ENCODE measurements at places on chromosomes 6 and 20. TPM values are rescaled to one million over a fixed set of nuclear protein-coding genes. Genes with fewer than 3 reads are reported as not detected.
A peak's percentile ranks its signal among the peaks of the same experiment; 100 is the strongest.

DNA sequence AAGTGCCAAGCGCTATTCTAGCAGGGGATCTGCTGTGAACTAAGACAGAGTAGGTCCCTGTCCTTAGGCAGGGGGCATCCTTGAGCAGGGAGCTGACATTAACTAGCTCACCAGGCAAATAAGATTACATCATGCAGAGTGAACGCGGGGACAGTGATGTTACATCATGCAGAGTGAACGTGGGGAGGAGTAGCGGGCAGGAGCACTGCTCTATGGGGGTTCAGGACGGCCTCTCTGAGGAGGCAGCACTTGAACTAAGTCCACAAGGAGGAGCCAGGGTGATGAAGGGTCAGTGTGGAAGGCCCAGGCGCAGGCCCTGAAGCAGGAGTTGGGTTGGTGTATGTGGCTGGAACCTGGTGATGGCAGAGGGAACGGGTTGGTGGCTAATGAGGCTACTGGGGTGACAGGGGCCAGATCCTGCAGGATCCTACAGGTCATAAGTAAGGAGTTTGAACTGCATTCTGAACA lies 38.7 kb downstream of the KAT14 start:
- no peaks in the 10 kb centered on the region for H3K36me3 ChIP-seq
- DNase-seq: no peak
- no peak overlapping the region for H3K4me3 ChIP-seq
- no peak overlapping the region for H3K27ac ChIP-seq
- H3K27me3 ChIP-seq: no peaks in the 10 kb centered on the region

DNA sequence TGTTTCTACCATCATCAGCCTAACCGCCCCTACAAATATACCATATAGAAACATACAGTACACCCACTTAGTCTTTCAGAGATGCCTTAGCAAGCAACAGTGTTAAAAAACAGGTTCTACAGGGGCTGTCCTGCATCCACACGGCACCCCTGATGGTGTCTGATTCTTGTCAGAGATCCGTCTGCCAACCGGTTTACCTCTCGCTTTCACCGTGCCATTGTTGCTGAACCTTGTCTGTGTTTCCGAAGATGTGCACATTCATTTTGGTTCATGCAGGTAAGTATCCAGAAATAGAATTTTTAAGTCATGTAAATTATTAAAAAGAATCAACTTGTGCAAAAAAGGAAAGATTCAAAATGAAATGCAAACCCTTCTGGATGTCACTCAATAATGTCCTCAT lies 52.9 kb downstream of the EPHA7 start:
- no peaks in the 10 kb centered on the region for H3K27me3 ChIP-seq
- no peak overlapping the region for H3K4me3 ChIP-seq
- DNase-seq: no peak
- H3K36me3 ChIP-seq: no peaks in the 10 kb centered on the region
- no peak overlapping the region for H3K27ac ChIP-seq
- H3K4me1 ChIP-seq: no peaks in the 10 kb centered on the region

- no peak overlapping the region for H3K27ac ChIP-seq
- DNase-seq: no peak
- no peaks in the 10 kb centered on the region for H3K27me3 ChIP-seq
- no peaks in the 10 kb centered on the region for H3K36me3 ChIP-seq
These were observed 410.8 kb upstream of the PLCB4 start for GRCh38 chr20:8658103-8658502.

GRCh38 chr20:59253779-59254319 lies 46.6 kb upstream of the EDN3 start:
- H3K27ac ChIP-seq: no peak overlapping the region
- no peak overlapping the region for H3K4me3 ChIP-seq
- DNase-seq: no peak
- no peaks in the 10 kb centered on the region for H3K4me1 ChIP-seq

Gene LRRC73
- not detected for total RNA-seq

Gene CCM2L
- 9.2 TPM for total RNA-seq

GRCh38 chr6:100475554-100476320 lies 11.0 kb upstream of the SIM1 start:
- peaks cover 24% of the 10 kb centered on the region for H3K27me3 ChIP-seq
- no peaks in the 10 kb centered on the region for H3K36me3 ChIP-seq
- no peaks in the 10 kb centered on the region for H3K4me1 ChIP-seq
- H3K27ac ChIP-seq: no peak overlapping the region

Gene WFDC12
- total RNA-seq: not detected

DNA sequence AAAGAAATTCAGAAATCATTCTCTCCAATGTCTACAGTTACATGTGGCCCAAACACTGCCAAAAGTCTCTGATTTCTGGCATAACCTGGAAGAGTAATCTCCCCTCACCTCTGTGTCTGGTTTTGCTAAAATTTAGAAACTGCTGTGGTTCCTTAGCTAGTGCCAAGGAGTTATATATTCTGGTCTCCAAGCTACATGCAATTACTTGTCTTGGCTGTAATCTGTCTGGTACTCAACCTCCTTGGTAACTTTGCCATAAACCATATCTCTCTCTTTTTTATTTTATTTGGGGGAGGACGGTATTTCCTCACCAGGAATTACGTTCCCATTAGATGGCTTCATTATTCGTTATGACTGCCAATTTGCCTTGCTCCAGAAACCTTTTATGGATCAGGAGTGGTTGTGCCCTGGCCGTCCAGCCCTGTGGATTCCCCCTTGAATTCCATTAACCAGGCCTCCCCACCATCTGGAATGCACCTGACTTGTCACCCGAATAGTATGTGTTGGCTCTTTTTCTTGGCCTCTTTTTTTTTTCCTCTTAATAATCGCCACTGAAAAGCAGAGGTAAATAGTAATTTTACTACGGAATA lies 400.0 kb downstream of the CD83 start:
- H3K36me3 ChIP-seq: no peaks in the 10 kb centered on the region
- no peak overlapping the region for H3K27ac ChIP-seq
- no peaks in the 10 kb centered on the region for H3K4me1 ChIP-seq
- DNase-seq: no peak

Gene RSPH4A
- total RNA-seq: 1.5 TPM

- H3K27ac ChIP-seq: no peak overlapping the region
- no peak overlapping the region for H3K4me3 ChIP-seq
- DNase-seq: no peak
- H3K27me3 ChIP-seq: no peaks in the 10 kb centered on the region
These were observed 91.3 kb downstream of the LYRM2 start for GRCh38 chr6:89547281-89547680.

Gene ENPP5
- 28.1 TPM for total RNA-seq

DNA sequence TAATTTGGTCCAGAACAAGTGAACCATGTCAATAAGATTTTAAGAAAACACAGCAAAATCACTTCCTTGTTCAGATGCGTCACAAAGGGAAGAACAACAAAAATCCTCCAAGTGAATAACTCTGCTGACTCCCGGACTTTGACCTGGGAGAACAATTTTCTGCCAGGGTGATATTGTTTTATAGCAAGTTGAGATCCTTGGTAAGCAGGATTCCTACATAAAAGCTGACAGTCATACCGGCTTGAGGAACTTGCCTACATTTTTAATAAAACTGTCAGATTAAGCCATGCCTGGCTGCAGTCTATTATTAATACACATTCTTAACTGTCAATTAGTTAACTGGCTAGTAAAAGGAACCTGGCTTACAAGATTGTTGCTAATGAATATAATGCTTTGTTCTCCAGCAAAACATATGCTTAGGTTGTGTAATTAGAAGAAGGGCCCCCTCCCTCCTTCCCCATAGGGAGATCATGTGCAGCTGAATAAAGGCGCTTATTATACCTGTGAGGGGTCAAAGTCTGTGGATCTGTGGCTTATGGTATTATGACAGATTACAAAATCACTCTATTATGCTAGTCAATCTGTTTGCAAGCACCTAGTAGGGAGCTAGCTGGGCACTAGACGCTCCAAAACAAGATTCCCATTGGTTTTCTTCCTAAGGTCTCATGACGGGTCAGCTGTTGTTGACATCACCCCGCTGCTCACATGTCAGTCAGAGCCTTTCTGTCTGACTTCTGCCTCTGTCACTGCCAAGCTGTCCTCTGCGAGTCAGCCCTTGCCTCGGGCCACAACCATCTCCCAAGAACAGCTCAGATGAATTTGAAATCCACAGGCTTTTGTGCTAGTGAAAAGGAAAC lies 44.6 kb upstream of the SEC63 start:
- peak overlapping the region; percentile 18 for H3K4me3 ChIP-seq
- peak; percentile 76 for DNase-seq
- peak overlapping the region; percentile 84 for H3K27ac ChIP-seq
- no peaks in the 10 kb centered on the region for H3K36me3 ChIP-seq
- H3K4me1 ChIP-seq: no peaks in the 10 kb centered on the region

- DNase-seq: no peak
- H3K27me3 ChIP-seq: no peaks in the 10 kb centered on the region
- H3K4me3 ChIP-seq: no peak overlapping the region
- no peaks in the 10 kb centered on the region for H3K4me1 ChIP-seq
- no peaks in the 10 kb centered on the region for H3K36me3 ChIP-seq
- H3K27ac ChIP-seq: no peak overlapping the region
These were observed 7.6 kb downstream of the PTPN1 start for GRCh38 chr20:50517817-50518154.

DNA sequence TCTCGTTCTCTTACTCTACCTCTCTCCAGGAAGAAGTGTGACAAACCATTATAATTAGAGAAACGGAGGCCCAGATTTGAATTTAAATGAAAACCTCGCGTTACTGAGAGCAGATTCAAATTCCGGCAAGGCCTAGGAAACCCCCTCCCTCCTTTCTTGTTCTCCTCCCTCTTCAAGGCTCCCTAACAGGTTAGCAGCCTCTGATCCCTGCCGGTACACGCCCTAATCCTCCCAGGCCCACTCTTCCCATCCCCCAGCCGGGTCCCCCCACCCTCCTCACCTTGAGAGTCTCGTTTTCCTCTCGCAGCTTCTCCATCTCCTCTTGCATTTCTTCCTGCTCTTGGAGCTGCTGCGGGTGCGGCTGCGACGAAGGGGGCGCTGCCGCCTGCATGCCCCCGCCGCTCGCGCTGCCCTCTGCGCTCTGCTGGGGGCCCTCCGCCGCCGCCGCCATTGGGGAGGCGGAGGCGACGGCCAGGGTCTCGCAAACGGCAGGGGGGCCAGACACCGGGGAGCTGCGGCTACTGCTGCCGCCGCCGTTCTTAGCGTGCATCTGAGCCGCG lies 3.8 kb downstream of the MTCL3 start:
- H3K27me3 ChIP-seq: peaks cover 29% of the 10 kb centered on the region
- H3K36me3 ChIP-seq: no peaks in the 10 kb centered on the region
- H3K4me1 ChIP-seq: no peaks in the 10 kb centered on the region

Gene SEL1L2
- total RNA-seq: not detected

Gene ZNF133
- total RNA-seq: 20.0 TPM

DNA sequence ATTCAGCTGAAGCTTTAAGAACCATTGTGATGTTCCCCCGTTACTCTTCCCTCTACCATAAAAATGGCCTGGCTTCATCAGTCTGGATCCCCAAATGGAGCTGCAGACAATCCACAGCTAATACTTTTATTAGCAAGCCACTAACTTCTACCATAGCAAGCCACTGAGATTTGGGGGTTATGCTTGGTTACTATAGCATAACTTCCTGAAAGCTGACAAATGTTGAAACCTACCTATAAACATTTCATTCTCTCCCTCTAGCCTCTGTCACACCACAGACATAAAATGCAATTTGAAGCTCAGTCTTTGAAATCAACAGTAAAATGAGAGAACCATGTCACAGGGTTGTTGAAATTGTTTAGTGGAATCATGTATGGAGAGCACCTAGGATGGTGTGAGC lies 3.0 kb upstream of the HTR1E start:
- H3K4me1 ChIP-seq: no peaks in the 10 kb centered on the region
- H3K27me3 ChIP-seq: peaks cover 17% of the 10 kb centered on the region
- no peak overlapping the region for H3K27ac ChIP-seq
- H3K36me3 ChIP-seq: no peaks in the 10 kb centered on the region
- no peak overlapping the region for H3K4me3 ChIP-seq

Gene TAAR1
- not detected for total RNA-seq

GRCh38 chr6:4883298-4883697 lies 107.1 kb downstream of the CDYL start:
- no peak overlapping the region for H3K4me3 ChIP-seq
- H3K4me1 ChIP-seq: no peaks in the 10 kb centered on the region
- DNase-seq: no peak
- no peaks in the 10 kb centered on the region for H3K36me3 ChIP-seq

DNA sequence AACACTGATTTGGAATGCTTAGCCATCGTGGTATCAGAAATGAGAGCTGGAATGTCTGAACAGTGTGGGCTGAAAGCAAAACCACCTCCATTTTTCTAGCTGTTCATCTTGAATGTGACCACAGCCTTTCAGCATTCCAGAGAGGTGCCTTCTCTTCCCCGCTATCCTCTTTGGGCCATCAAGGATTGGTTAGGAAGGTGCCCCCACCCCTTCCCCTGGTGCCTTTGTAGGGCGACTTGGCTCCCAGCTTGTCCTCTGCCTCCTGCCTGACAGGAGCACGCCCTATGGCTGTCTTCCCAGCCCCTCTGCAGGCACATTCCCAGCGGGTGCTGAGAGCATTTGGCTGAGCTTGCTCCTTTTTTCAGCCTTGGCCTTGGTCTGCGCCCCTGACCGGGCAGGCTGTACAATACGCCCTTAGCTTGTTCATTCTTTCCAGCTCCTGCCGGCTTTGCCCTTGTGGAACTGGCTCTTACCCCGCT lies 97.5 kb downstream of the ARMC2 start:
- peak overlapping the region; percentile 7 for H3K4me3 ChIP-seq
- H3K27me3 ChIP-seq: no peaks in the 10 kb centered on the region
- H3K27ac ChIP-seq: peak overlapping the region; percentile 94
- peaks cover 8% of the 10 kb centered on the region for H3K4me1 ChIP-seq
- H3K36me3 ChIP-seq: no peaks in the 10 kb centered on the region

DNA sequence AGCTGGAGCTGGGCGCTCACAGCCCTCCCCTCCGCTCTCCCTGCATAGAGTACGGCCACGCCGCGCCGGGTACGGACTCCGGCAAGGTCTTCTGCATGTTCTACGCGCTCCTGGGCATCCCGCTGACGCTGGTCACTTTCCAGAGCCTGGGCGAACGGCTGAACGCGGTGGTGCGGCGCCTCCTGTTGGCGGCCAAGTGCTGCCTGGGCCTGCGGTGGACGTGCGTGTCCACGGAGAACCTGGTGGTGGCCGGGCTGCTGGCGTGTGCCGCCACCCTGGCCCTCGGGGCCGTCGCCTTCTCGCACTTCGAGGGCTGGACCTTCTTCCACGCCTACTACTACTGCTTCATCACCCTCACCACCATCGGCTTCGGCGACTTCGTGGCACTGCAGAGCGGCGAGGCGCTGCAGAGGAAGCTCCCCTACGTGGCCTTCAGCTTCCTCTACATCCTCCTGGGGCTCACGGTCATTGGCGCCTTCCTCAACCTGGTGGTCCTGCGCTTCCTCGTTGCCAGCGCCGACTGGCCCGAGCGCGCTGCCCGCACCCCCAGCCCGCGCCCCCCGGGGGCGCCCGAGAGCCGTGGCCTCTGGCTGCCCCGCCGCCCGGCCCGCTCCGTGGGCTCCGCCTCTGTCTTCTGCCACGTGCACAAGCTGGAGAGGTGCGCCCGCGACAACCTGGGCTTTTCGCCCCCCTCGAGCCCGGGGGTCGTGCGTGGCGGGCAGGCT lies 4.6 kb downstream of the KCNK15 start:
- DNase-seq: no peak
- H3K36me3 ChIP-seq: no peaks in the 10 kb centered on the region
- H3K27me3 ChIP-seq: peaks cover 13% of the 10 kb centered on the region

- no peak overlapping the region for H3K27ac ChIP-seq
- no peaks in the 10 kb centered on the region for H3K4me1 ChIP-seq
- no peaks in the 10 kb centered on the region for H3K36me3 ChIP-seq
These were observed 18.2 kb upstream of the AVP start for GRCh38 chr20:3102575-3103368.

GRCh38 chr6:37168811-37169495 lies 999 bp upstream of the PIM1 start:
- H3K27ac ChIP-seq: peak overlapping the region; percentile 93
- DNase-seq: no peak
- H3K36me3 ChIP-seq: no peaks in the 10 kb centered on the region
- H3K4me3 ChIP-seq: peak overlapping the region; percentile 84
- H3K27me3 ChIP-seq: no peaks in the 10 kb centered on the region

All from breast epithelium (tissue), 4 donors.